ENCODE measurements at places on chromosomes 7 and 10.

DNA sequence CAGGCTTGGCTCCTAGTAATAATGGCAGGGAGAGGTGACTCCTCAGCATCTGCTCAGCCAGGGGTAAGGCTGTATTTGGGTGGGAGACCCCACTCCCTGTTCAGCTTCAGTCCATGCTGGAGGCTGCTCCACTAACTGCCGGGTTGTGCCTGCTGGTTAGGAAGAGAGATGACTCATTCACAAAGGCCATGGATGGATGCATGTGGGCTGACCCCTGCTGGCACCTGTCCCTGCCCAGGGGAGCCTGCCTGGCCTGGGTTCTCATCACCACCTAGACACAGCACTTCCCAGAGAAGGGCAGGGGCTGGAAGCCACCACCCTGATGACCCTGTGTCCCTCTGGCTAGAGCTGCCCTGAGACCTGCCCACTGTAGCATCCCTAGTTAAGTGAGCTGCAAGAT, 59.0 kb downstream of the VSTM4 start:
- DNase-seq = no peak

DNA sequence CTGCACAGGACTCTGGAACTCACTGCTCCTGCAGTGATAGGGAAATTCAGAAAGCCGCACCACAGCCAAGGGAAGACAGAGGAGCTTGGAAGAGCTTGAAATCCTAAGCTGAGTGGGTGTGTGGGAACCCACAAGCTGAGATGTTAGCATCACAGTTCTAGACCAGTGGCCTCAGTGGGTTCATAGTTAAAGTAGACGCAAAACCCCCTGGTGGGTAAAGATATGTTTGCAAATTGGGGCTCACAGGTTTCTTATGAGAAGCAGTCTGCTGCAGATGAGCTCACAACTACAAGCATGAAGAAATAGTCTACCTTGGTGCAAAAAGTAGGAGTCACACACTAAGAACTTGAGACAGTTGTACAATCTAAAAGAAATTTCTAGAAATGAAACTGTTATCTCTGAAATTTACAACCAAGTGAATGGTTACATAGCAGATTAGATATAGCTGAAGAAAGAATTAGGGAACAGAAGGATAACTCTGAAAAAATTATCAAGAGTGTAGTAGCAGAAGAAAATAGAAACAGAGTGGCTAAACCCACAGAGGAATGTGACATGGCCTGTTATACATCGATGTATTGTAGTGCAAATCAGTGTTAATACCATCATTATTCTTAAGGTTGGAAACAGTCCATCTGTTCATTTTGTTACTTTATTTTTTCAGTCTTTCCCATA, 77.2 kb downstream of the DYNC2I1 start:
- DNase-seq = no peak

DNA sequence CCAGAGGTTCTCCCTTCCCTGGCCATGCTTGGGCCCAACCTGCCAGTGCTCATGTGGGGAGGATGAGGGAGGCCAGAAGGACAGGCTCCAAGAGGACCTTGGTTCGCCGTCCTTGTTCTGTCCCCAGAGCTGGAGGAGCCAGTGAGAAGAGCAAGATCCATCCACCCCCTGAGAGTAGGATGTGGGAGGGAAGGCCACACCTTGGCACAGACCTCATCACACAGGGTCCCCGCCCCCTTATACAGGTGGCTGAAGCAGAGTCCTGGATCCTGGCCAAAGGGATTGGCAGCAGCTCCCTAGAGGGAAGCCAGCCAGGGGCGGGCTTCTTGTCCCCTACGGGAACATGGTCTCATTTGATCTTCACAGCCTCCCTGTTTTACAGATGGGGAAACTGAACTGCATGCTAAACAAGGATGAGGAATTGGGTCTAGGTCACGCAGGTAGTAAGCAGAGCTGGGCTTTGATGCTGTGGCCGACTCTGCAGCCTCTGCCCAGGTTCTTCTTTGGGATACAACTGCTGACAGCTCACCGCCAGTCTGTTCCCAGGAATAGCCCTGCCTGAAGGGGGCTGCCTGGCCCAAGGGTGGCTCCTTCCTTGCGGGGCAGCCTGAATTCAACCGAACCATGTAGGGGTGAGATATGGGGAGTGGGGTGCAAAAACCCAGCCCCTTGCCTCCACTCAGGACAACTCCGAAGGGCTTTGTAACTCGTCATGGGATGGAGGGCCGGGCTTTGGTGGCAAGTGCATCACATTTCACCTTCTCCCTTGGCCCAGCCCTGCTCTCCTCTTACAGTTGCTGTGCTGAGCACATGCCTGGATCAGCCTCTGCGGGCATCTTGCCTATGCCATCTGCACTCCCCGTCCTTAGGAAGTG, 62.2 kb upstream of the KDM7A start:
- DNase-seq = no peak

DNA sequence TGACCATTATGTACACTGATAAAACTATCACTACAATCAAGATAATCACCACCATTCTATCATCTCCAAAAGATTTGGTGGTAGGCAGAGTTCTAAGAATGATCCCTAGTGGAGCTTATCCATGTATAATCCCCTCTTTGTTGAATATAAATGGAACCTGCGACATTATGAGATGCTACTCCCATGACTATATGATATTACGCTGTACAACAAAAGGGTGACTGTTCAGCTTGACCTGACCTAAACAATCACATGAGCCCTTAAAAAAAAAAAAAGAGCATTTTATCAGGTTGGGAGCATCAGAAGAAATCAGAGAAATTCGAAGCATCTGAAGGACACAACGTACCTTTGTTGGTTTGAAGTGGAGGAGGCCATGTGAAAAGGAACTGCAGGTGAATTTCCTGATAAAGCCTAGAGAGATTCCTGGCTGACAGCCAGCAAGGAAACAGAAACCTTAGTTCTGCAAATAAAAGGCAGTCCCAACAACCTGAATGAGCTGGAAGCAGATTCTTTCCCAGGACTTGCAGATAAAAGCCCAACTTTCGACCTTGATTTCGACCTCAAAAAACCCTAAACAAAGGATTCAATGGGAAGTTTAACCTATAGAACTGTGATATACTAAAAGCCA, 270.7 kb downstream of the ADRA2A start:
- DNase-seq = no peak

DNA sequence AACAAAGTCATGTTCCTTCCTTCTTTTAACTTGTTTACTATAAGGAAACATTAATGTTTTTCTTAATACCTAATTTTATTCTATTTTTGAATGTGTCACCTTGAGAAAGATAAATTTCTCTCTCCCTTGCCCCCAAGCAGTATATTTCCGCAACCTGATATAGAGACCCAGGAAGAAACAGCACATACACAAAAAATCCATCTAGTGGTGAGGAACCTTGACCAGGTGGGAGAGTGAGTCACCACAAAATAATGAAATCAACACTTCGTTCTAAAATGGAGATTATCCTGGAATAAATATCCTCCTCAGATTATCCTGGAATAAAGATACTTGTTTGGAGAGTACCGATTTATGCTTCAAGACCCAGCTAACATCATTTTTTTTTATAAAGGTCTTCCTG, 232.9 kb upstream of the PTN start:
- no peak for DNase-seq

DNA sequence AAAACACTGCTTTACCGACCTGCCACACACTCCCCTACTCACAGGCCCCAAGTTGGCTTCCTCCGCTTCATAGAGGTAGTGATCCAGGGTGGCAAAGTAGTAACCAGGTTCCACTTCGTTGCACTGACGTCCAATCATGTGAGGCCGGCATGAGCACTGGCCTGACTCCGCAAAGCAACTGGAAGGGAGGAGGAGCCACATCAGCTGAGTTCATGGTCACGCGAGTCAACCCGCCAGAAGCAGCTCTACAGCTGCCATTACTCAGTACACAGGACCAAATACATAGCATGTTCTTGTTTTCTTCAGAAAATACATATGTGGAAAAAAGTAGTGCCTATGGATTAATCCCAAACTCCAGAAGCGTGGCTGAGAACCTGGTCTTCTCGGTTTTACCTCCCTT, 38.5 kb downstream of the LAMB1 start:
- DNase-seq = no peak

DNA sequence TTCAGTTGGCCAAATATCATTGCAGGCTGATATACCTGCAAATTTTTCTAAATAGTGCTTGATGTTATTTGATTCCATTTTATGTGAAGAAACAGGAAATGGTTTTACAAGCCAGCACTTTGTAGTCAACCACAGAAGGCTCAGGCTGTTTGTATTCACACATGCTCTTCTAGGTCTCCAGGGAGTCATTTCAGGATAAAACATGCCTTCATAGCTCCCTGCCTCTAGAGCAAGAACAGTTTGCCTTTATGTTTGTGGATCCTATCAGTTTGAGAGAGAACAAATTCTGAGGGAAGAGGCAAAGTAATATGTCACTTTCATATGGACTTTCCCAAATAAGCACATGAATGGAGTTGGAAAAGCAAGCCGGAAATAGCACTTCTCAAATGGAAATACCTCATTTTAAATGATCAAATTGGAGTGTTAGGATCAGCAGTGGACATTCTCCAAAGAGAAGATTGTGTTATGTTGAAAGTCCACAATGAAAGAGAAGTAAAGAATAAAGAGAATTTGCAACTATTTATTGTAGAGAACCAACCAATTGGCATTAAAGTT, 277.6 kb downstream of the KCND2 start:
- DNase-seq = no peak

- no peak for DNase-seq
Measured at GRCh38 chr7:27941522-27941921, 201.6 kb downstream of the TAX1BP1 start.

GRCh38 chr10:15220445-15220844, 52.0 kb upstream of the NMT2 start:
- no peak for DNase-seq

DNA sequence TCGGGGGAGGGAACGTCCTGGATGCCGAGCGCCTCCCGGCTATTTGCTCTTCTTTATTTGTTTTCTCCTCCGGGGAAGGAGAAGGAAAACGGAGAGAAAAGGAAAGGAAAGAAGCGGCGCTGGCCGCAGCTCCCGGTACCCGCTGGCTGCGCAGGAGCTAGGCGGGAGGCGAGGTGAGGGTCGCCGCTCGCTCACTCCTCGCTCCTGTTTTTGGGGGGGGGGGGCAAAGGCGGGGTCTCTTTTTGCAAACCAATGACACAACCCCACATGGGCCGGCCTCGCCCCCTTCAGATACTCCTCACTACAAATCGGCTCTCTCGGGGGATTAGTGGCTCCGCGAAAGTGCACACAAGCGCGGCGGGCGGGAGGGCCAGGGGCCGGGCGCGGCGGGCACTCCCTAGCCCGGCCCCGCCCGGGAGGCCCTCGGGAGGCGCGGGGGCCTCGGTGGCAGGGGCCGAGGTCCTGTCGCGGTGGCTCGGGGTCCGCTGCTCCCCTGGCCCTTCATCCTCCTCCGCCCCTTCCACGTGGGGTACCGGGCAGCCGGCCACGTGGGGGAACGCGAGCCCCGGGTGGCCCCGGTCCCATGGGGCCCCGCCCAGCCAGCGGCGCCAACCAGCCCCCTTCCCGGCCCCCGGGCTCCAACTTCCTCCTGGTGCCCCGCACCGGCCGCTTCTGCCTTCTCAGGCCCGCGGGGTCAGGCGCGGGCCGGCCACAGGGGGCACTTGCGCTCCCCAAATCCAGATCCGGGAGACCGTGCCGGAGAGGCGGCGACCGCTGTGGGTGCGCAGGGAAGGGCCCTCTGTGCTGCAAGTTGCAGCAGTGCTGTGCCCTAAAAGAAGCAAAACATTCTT, 718 bp upstream of the CTBP2 start:
- DNase-seq = no peak

GRCh38 chr10:90504172-90504571, 353.7 kb downstream of the HTR7 start:
- DNase-seq = no peak
